ENCODE measurements at places on chromosomes 3 and 15.

DNA sequence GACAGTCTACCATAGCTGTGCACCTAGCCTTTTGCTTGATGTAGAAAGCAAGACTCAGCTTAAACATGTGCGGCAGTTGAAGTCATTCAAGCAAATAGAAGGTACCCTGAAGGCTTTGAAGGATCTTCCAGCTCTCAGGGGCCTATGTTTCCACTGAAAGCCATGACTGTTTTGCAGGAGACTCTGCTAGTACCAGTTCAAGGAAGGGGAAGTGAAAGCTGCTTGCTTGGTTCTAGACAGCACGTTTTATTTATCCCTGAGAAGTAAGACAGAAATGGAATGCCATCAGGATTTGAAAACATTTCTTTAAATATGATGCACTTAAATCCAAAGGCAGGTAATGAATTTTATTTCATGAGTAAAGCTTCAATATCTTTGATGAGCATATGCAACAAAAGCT, 311.4 kb downstream of the PDCD6IP start:
- DNase-seq, result no peak

GRCh38 chr3:6862880-6863195, 1.9 kb downstream of the GRM7 start:
- no peak for DNase-seq

- DNase-seq, result no peak
Observed at GRCh38 chr15:51971032-51971374, 575 bp downstream of the LEO1 start.

GRCh38 chr15:68003297-68003696, 50.8 kb upstream of the PIAS1 start:
- no peak for DNase-seq

DNA sequence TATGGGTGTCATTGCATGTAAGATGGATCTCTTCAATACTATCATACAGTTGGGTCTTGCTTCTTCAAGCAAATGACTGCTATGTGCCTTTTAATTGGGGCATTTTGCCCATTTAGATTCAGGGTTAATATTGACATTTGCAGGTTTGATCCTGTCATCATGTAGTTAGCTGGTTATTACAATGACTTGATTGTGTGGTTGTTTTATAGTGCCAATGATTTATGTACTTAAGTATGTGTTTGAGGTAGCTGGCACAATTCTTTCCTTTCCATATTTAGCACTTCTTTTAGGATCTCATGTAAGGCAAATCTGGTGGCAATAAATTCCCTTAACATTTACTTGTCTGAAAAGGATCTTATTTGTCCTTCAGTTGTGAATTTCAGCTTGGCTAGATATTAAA, 267.5 kb downstream of the VGLL3 start:
- no peak for DNase-seq

DNA sequence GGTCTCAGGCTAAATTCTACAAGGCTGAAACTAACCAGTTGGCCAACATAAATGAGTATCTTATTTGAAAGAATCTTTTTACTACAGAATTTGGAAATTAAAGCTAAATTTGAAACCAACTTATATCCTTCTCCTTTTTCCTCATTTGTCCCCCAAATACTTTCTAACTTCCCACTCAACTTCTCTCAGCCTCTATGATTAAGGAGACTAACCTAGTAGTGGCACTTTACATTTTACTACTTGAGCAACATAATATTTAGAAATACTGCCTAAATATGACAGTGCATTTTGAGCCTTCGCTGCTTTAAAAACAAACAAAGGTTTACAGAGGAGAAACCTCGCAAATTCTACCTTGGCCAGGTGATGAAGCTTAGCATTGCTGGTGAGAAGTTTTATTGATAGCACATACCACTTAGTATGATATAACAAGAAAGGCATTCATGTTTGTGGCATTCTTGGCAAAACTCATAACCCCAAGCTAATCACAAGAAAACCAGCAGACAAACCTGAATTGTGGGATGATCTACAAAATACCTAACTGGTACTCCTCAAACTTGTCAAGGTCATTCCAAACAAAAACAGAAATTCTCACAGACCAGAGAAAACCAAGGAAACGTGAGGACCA, 432.1 kb upstream of the CFAP20DC start:
- no peak for DNase-seq

GRCh38 chr15:43879386-43880355, 52.9 kb downstream of the WDR76 start:
- DNase-seq, result no peak

DNA sequence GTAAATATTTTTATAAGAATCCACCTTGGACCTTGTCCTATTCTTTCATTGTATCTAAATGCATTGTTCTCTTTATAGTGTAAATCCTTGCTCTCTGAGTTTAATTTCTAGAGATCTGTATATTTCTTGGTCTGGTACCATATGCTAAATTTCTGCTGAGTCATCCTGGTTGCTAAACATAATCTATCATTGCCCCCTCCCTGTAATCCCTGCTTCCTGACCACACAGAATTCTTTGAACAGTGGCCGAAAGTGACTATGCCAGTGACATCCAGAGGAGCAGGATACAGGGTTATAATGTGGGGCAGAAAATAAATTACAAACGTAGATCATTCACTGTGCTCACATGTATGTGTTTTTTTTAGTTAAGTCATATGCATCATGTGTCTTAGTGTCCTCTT, 143.1 kb downstream of the DIPK2A start:
- no peak for DNase-seq

- DNase-seq, result peak; percentile 63
Observed at GRCh38 chr15:41772720-41773331, 1.5 kb upstream of the MAPKBP1 start.

DNA sequence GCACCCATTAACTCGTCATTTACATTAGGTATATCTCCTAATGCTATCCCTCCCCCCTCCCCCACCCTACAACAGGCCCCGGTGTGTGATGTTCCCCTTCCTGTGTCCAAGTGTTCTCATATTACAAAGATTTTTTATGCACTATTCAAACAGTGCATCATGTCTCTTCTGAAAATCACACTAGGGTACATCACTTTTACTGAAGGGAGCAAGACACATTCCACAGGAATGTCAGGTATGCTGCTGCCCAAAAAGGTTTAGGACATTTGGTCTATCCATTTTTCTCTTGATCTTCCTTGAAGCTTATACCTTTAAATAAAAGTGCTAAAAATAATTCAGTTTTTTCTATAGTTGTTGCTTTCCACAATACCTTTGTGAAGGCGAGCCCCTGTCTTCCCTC, 9.2 kb upstream of the EPHA3 start:
- no peak for DNase-seq

DNA sequence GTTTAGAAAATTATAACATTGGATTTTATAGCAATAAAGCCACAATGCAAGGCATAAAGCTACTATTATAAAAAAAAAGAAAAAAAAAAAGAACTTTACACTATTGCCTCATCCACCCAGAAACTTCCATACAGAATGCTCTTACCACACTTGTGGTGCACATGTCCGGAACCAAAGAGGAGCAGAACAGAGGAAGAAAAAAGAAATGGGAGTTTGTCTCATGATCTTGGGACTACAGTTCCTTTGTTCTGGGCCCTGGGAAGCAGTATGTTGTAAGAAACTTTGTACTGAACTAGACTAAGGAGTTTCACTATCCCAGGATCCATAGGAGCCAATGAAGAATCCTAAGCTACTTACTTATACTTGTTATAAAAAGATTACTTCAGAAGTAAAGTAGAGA, 36.1 kb downstream of the FMN1 start:
- no peak for DNase-seq

DNA sequence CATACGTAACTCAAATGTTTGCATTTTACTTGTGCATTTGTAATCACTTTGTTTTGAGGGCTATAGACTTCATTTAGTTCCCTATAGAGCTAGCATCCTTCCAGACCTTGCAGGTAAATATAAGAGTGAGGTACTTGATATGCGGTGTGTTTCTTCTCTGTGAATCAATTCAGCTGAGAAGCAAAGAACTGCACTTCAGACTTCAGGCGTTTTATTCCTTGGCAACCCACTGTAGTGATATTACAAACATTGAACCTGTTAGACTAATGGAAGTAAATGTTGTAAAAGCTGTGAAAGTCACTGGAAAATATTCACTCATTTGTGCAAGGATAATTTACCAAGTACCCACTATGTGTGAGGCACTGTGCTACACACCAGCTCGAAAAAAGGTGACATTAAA, 94.1 kb upstream of the CHL1 start:
- no peak for DNase-seq

GRCh38 chr3:135800071-135800549, 165.4 kb upstream of the PPP2R3A start:
- DNase-seq, result no peak

DNA sequence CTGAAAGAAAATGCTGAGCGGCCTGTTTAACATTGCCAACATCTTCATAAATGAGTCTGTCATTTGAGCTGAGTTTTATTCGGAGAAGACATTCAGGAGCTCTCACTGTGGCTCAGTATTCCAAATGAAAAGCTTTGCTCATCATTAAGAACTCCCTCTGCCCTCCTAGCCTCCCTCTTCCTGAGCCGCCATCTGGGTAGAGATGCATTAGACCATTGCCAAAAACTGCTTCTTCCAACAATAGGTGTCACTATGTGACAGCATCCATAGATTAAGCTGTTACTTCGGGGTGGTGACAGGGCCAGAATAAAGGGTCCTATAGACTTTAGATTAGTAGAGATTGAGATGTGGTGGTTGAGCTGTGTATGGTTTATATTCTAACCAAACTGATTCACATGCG, 501.4 kb upstream of the NR2F2 start:
- DNase-seq, result no peak

- no peak for DNase-seq
Observed at GRCh38 chr3:118977118-118977517, 57.5 kb downstream of the IGSF11 start.

- DNase-seq, result no peak
Observed at GRCh38 chr3:105422645-105423044, 55.9 kb downstream of the ALCAM start.

DNA sequence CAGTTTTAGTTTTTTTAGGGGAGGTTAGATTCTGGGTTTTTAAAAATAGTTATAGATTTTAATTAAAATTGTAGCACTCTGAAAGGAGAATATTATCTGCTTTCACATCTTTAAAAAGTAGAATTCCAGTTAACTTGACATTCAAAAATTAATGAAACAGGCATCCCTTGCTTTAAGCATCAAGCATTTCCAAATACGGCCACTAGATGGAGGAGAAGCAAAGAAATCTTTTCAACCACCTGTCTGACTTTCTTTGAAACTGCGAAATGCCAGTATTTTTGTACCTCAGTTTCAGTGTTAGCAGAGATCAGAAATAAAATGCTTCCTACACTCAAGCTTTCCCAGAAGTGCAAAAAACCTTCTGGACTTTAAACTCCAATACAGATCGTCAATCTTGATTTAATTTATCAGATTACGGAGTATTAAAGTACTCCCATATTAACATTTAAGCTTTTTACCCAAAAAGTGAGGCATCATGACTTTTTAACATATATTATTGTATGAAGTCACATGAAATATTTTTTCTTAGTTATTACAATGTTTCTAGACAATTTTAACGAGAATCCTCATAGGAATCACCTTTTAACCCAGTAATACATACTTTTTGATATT, 153.3 kb downstream of the P3H2 start:
- DNase-seq, result no peak

DNA sequence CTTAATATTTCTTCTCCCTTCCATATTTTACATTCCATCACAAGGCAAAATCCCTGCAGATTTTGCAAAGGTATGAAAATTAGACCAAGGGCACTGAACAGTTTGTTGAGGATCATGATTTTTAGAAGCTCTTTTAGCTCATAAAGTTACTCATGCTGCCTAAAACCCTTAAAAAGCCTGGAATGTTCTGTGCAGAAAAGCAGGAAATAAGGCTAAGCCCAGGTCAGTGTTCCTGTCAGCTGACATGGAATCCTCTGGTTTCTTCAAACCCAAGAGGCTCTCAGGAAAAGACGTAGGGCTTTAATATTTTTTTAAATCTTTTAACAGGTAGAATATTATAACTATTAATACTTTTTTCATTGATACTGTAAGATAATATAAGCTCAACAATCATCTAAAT, 8.2 kb downstream of the CBLB start:
- DNase-seq, result no peak

- no peak for DNase-seq
Observed at GRCh38 chr3:43346978-43347749, 60.8 kb downstream of the SNRK start.

DNA sequence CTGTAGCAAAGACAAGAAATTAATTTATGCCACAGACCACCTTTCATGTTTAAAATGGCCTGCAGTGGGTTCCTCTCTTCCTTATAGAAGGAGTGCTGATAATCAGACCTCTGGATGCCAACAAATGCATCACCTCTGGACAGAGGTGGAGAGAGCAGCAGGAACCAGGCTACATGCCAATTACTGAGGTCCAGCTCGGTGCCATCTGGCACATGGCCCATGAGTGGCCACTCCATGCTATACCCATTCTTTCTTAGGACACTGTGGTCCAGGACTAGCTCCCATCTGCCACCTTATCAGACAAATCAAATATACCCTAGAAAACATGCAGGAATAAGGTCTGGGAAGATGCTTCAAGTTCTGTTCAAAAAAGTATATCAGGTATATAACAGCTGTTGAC, 60.7 kb downstream of the TBC1D2B start:
- no peak for DNase-seq

GRCh38 chr3:127015282-127016042, 32.5 kb downstream of the PLXNA1 start:
- peak; percentile 47 for DNase-seq

DNA sequence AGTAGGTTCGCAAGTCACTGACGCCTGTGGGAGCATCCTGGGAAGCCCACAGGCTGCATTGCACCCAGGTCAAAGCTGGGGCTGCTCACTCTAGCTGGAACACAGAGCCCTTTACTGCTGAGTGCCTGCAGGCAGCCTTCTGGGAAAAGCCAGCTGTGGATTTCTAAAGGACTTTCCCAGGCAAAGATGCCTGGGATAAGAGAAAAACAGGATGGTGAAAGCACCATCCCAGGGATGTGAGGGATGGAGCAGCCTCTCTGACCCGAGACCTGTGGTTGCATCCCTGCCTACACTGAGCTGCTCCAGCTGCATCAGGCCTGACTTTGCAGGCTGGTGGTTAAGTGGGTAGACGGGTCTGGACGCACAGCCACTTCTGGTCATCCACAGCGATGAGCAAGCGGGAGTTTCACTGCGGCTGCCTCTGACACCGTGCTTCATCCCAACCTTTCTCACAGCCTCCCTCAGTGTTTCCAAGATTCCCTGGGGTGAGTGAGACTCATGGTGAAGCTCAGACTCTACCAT, 52.5 kb upstream of the AMOTL2 start:
- no peak for DNase-seq

GRCh38 chr3:9455596-9456131, 58.2 kb downstream of the SETD5 start:
- no peak for DNase-seq

- no peak for DNase-seq
Observed at GRCh38 chr15:95291898-95292472, 1038.5 kb upstream of the NR2F2 start.

DNA sequence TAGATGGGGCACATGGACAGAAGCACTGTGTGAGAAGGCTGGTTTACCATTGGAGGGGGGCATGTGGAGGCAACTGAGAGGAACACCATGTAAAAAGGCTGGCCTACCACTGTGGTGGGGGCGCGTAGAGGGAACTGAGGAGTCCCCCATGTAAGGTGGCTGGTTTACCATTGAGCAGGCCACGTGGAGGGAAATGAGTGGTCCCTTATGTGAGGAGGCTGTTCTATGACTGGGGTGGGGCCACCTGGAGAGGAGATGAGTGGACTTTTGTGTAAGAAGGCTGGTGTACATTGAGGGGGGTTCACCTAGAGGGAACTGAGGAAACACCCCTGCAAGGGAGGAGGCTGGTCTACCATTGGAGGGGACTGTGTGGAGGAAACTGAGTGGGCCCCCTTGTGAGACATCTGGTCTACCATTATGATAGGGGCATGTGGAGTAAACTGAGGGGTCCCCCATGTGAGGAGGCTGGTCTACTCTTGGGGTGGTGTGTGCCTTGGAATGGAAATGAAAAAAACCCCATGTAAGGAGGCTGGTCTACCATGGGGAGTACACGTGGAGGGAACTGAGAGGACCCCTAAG, 156.9 kb downstream of the FBLN2 start:
- no peak for DNase-seq

Measured in stimulated activated naive B cell treated with anti-CD40 and anti-IgM and Interleukin-4, amounts not matched to agents 10 μg/mL and 1 μg/mL and 100 μg/mL, for 72 hours (primary cell).